MCF 10A (cell line): ENCODE measurements at places on chromosomes 16 and 17. TPM values are rescaled to one million over a fixed set of nuclear protein-coding genes. Genes with fewer than 3 reads are reported as not detected.

RNU2-1 gene
- total RNA-seq, result 4,245 and 4,277 TPM in 2 replicates

ANKRD40CL gene
- not detected in 2 replicates for total RNA-seq

KRTAP4-4 gene
- total RNA-seq, result not detected in 2 replicates

EPX gene
- total RNA-seq, result not detected in 2 replicates

DNAAF1 gene
- total RNA-seq, result not detected in 2 replicates

SLC52A1 gene
- not detected in 2 replicates for total RNA-seq

FOXJ1 gene
- total RNA-seq, result not detected in 2 replicates

SLC6A4 gene
- not detected in 2 replicates for total RNA-seq

SLFN13 gene
- 1.7 and 2.1 TPM in 2 replicates for total RNA-seq

ETV4 gene
- 23.5 and 31.6 TPM in 2 replicates for total RNA-seq

WFIKKN2 gene
- total RNA-seq, result not detected in 2 replicates

TBC1D3H gene
- total RNA-seq, result not detected in 2 replicates
